ENCODE measurements at places on chromosomes 11 and 22.

GRCh38 chr22:26394777-26395176 is 34.3 kb upstream of the ASPHD2 start:
- no peak for DNase-seq

GRCh38 chr11:62984451-62984991 is at the start of gene SLC22A6:
TSS of gene SLC22A6 (minus strand) at chr11:62984967. CDS start at chr11:62984690, 277 bp downstream.
- no peak for DNase-seq

DNA sequence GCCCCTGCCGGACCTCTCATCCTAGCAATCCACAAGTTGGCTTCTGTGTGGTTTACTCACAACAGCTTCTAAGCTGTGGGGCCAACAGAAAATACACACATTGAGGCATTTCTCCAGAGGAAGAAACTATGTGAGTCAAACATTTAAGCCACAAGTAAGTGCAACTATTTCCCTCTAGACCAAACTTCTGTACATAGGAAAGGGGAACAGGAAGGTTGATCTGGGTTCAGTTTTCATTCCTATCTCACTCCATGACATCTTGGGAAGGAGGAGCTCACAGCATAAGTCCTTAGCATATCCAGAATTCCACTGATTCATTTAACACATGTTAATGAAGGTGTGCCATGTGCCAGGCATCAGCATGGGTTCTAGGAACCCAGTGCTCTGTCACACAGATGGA is 72.8 kb upstream of the PICALM start:
- DNase-seq, result no peak

- DNase-seq, result no peak
Observed at GRCh38 chr11:97354026-97354425, 964.2 kb downstream of the JRKL start.

GRCh38 chr11:452203-452744 is 2.2 kb downstream of the PTDSS2 start:
- no peak for DNase-seq

DNA sequence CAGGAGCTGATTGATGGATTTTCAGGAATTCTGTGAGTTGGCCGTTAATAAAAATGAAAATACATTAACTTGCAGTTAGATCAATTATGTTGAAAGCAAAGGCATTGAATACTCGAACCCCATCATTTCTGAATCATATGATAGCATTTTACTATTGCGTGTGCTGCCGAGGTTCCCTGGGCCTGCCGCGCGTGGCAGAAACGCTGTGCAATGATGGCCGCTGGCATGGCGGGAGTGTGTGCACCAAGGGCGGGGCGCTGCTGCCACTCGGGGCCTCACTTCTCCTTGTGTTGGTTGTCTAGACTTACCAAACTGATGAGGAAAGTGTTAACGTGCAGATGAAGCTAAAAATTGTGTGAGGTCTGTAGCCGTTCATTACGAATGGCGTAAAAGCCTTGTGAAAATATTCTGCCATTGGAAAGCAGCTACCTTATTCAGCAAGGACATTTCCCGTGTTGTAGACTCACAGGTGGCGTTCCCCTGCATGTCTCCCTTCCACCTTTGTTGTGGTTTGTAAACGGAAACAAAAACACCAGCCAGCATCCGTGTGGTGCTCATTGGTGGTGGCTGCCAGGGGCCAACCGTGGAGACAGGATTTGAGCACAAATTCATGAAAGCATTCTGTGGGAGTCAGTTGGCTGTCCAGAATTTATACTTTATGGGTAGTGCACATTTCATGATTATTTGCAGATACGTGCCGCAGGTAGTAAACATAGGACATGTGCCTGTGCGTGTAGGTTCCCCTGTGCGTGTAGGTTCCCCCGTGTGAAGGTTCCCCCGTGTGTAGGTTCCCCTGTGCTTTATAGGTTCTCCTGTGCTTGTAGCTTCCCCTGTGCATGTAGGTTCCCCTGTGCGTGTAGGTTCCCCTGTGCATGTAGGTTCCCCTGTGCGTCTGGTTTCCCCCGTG is 5.9 kb upstream of the GRAMD4 start:
- peak; percentile 36 for DNase-seq

- no peak for DNase-seq
Observed at GRCh38 chr11:33942954-33943353, 51.1 kb upstream of the LMO2 start.

- peak; percentile 47 for DNase-seq
Observed at GRCh38 chr11:849104-849824, 6.6 kb downstream of the TSPAN4 start.
